CD4-positive, alpha-beta T cell treated with Interleukin-17A for 4 hours (primary cell): ENCODE measurements at places on chromosomes 12 and 14.

GRCh38 chr14:23146980-23147379 is 27.9 kb upstream of the CEBPE start:
- DNase-seq: no peak

DNA sequence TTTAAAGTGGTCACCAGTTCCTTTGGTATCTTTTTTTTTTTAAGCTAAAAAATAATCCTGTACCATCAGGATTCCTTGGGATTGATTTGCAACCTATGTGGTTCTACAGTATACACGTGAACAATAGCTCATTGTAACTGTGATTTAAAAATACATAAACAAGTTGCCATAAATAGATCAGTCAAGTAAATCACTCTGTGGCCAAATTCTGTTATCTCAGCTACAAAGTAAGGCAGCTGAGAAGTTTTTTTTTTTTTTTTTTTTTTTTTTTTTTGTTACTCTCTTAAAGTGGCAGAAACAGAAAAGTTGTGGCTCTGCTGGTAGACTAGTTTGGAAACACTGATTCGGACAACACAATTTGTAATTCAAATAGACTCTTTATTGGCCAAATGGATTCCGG is 104.5 kb downstream of the PRICKLE1 start:
- no peak for DNase-seq

DNA sequence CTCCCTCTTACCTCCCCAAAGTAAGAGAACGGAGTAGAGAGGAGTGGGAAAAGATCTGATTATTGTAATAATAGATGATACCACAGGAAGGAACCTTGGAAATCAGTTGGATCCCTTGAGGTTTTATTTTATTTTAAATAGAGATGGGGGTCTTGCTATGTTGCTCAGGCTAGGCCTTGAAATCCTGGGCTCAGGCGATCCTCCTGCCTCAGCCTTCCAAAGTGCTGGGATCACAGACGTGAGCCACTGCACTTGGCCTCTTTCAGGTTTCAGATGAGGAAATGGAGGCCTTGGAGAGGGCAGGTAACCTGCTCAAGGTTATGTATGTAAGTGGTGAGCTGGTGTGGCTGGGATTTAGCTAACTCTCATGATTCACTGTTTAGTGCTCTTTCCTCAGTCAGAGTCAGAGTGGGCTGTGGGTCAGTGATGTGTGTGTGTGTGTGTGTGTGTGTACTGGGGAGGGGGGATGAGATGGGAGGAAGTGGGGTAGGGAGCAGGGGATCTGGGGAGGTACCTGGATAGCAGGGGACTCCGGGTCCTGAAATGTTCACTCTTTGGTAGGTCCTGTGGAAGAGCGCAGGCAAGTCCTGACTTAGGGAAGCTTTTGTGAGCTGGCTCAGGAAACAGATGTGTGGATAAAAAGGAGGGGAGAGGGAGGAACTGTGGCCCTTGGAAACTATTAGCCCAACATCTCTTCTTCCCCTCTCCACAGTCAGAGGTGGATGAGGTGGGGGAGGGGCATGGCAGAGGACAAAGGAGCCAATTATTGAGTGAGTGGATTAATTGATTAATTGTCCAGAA is 4.7 kb upstream of the CISTR start:
- no peak for DNase-seq

DNA sequence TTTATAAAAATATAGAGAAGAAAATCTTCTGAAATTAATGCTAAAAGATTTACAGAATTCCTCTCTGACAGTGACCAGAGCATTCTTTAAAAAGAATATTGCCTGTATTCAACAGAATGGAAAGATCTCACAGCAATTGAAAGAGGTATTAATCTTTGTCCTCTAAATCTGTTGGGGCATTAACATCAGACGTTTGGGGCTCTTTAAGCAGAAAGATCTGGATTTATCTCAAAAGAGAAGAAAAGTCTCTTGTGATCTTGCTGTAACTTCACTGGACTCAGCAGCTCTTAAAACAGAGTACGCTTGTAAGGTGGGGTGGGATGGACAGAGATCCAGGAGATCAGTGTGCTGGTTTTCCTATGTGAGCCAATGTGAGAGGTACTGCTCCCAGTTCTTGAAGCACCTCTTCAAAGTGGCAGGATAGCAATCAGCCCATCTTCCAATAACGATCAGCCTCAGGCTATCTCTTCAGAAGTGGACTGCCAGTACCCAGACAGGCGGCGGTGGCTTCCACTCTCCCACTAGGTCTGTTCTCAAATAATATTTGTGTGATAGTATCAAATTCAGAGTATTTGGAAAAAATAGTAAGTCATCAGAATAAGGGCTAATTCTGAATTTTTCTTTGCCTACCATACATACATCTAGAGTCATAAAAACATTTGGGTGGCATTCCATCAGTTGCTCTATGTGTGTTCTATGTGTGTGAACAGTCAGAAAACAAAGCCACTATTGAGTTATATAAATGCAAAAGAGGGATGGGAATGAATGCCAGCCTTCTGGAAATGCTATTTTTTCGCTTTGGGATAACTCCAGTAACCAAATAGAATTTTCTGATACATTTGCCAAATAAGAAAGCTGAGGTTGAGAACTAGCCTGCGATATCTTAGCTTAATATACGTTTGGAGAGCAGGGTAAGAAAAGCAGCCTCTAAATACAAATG is 237.4 kb upstream of the RGS6 start:
- no peak for DNase-seq

DNA sequence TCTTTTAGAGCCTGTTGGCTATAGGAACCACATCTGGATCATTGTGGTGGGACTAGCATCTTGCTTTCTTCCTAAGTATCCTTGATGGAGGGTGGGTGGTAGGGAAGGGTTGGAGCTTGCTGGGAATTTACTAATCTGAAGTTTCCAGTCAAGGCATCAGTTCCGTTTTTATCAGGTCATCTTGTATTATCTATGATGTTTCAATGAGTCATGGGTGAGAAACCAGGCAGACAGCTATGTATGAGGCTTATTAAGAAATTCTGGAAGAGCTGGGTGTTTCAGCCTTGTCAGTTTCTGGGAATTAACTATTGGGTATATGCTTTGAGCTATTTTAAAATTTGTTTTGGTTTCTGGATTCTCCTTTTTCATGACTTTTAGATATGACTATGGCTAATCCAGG is 11.3 kb downstream of the TSFM start:
- no peak for DNase-seq
